ENCODE measurements at places on chromosomes 3 and 15. TPM values are rescaled to one million over a fixed set of nuclear protein-coding genes. Genes with fewer than 3 reads are reported as not detected.

DNA sequence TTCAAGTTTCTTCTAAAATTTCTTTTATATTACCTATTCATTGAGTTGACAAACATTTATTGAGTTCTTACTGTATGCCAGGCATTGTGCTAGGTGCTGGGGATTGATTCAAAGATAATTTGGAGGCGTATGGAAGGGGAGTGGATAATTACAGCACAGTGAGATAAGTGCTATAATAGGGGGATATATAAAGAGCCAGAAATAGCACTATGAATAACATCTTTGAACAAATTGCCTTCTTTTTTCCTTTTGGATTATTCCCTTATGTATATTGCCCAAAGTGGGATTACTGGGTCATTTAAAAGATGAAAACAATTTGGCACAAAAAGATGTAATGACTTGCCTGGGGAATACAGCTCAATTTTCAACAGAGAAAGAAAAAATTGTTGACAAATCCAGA lies 64.6 kb downstream of the LPP start:
- no peak for DNase-seq

Gene PLA2G4E
- not detected for total RNA-seq

Gene ZPLD1
- total RNA-seq: not detected

Gene ZNF35
- total RNA-seq: 24.0 TPM

DNA sequence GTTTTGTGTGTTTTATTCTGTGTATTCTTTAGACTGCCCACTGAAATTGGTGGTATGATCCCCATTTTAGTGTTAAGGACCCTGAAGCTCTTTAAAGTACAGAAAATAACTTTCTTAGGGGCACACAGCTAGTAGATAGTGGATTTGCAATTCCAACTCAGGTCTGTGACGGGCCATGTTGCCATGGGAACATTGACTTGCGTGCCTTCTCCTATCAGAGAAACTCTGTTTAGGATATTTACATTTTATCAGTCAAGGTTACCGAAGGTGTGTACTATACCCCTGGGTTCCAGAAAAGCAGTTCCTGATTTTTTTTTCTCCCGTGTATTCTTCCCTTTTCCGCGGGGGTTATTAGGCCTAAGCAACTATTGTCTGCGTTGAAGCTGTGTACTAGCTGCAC lies 19.4 kb downstream of the MYZAP start:
- DNase-seq: no peak

DNA sequence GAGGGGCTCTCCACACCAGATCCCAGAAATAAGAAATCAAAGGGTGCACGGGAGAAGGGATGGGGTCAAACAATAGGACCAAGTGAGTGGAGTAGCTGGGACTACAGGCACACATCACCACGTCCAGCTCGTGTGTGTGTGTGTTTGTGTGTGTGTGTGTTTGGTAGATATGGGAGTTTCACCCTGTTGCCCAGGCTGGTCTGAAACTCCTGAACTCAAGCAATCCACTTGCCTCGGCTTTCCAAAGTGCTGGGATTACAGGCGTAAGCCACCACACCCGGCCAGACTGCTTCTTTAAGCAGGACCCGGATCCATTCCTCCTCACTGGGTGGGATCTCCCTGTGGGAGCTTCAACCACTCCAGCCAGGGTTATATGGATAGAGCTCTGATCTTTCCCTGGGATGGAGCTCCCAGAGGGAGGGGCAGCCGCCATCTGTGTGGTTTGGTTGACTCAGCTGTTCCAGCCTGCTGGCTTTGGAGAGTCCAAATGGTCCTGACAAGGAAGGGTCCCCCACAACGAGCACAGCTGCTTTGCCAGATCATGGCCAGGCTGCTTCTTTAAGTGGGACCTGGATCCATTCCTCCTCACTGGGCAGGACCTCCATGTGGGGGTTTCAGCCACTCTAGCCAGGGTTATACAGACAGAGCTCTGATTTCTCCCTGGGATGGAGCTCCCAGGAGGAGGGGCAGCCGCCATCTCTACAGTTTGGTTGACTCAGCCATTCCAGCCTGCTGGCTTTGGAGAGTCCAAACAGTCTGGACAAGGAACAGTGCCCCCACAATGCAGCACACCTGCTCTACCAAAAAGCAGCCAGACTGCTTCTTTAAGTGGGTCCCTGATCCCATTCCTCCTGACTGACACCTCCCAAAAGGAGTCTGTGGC lies 9.1 kb upstream of the AVEN start:
- no peak for DNase-seq

DNA sequence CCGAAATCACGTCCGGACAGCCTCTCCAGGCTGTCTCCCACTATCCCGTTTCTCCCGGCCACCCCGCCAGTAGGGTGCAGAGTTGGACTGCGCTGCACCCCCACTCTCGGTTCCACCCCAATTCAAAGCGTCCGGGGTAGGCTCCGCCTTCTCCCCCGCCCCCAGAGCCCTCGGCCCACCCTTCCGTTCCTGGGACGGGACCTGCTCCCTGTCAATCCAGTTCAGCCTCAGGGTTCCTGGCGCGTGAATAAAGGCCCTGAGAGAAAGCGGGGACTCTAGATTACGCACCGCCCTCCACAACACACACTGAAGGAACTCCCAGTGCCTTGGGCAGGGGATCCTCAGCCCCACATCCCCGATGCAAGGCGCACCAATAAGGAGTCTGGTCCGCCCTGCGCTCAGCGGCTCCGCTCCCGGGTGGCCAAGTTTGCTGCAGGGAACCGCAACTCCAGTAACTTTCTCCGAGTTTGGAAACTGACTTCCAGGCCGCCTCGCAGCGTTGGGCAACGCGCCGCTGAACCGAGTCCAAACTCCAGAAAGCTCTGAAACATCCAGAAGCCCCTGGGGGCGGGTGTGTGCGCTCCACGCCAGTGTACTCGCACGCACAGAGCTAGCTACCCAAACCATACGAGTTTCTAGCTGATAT lies 1.9 kb downstream of the ADAMTS9 start:
- DNase-seq: peak; percentile 70

DNA sequence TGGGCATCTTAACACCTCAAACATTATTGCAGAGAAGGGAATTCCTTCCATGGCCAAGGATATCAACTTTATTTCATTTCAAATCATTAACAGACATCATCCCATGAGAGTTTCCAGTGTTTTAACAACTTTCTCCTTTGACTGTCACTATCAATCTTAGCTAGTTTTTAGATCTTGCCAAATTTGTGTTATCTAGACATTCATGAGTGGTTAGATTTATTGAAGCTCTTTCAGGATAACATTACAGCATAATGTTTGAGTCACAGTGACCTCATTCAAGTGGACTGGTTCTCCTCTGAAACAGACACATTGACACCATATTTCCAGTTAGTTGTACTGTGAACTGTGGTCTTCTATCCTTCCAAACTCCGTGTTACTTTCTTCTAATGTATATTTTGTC lies 8.6 kb upstream of the TNFAIP8L3 start:
- DNase-seq: no peak

DNA sequence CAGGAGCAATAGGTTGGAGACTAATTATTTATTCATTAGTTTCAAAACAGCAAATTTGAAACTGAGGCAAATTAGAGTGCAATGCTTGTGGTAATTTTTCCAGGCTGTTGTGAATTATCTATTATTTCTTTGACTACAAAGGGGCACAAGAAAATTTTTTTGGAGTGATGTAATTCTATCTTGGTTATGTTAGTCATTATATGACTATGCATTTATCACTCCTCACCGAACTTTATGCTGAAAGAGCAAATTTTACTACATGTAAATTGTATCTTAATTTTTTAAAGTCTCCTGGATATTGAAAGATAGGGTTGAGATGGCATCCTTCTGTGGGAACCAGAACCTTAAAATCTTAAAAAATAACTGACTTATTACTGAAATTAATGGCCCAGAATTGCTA lies 320.0 kb upstream of the ROBO1 start:
- DNase-seq: no peak

Gene PLAAT1
- 1.7 TPM for total RNA-seq

Gene AGBL1
- total RNA-seq: not detected

GRCh38 chr15:78050826-78051225 lies 26.7 kb downstream of the TBC1D2B start:
- no peak for DNase-seq

DNA sequence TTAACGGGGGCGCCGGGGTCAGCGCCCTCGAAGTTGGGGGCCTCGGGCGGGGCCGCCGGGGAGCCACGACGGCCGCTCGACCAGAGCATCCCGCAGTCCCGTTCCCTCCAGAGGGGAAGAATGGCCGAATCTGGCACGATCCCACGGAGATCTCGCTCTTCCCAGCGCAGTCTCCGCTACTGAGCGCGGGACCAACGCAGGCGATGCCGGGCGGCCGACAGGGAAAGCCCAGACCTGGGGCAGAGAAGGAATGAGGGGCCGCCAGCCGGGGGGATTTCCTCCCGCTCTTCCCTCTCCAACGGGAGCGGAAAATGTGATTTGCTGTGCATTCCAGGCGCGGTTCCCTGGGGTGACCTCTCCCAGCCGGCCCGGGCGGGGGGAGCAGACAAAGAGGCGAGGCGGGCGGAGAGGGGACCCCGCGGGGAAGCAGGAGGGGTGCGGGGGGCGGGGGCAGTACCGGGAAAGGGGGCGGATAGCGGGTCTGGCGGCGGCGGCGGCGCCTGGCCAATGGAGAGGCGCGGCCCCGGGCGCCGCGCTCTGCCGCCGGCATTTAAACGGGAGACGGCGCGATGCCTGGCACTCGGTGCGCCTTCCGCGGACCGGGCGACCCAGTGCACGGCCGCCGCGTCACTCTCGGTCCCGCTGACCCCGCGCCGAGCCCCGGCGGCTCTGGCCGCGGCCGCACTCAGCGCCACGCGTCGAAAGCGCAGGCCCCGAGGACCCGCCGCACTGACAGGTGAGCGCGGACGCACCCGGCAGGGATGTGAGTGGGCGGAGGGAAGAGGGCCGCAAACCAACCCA lies at the start of gene GREM1:
Gene GREM1 (plus strand): TSS at position 579 of the 801 bp plus-strand sequence. CDS start 12,687 bp downstream, outside the sequence.
- DNase-seq: peak; percentile 30

DNA sequence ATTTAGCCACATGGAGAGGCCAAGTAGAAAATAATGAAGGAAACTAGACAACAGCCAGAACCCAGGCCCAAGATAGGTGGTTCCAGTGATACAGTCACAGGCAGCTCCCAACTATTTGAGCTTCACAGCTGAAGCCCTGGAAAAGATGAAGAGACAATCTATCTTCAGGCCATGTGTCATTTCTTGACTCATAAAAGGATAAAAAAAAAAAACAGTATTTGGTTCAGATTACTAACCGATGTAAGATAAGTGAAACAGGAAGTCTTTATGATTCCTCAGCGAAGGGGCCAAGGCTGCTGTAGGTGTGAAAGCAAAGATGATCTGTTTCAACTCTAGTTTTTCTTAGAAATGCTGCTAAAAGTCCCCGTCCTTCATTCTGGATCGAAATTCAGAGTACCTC lies 394.6 kb downstream of the ZNF385D start:
- DNase-seq: no peak

- DNase-seq: no peak
Observed at GRCh38 chr3:29214009-29214658, 66.7 kb upstream of the RBMS3 start.

DNA sequence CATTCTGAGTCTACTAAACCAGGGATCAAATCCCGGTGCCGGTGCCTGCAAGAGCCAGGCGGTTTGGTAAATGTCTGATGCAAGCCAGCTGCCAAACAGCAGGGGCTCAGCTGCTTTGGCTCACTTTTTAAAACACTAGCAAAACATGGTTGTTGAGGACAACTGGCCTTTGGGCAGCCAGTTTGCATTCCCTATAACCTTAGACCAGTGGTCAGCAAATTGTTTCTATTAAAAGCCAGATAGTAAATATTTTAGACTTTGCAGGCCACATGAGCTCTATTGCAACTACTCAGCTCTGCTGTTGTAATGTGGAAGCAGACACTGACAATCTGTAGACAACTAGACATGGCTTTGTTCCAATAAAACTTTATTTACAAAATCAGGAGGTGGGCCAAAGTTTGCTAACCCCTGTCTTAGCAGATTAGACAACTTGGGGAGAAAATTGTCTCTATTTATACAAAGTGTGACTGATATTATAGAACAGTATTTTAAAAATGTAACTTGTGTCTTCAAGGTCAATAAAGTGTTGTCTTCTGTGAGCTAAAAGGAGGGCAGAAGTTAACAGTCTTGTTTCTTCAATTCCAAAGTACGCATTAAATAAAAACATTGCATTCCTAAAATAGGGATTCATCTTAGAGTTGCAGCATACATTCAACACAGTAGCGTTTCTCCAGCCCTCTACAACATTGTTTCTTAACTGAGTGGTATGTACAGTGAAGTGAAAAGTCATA lies 67.6 kb downstream of the SSUH2 start:
- no peak for DNase-seq

GRCh38 chr3:100073714-100074307 lies 40.5 kb downstream of the FILIP1L start:
- DNase-seq: no peak

Gene SNTN
- total RNA-seq: not detected

Gene GOLGA8J
- not detected for total RNA-seq

Gene NR1I2
- 0.07 TPM for total RNA-seq

Gene SCAMP5
- 23.5 TPM for total RNA-seq

DNA sequence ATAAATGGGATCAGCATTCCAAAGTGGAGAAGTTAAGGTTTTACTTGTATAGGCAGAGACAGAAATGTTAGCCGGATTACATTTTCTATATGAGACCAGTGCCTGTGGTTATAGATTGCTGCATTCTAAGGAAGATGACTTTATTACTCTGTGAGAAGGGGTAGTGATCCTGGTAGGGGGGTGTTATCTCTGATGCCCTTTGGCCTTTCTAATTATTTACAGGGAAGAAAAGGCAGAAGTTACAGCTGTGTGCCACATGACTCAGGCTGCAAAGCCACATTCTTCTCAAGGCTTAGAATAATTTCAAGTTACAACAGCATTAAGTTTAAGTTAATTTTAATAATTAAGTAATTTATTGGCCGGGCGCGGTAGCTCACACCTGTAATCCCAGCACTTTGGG lies 2.2 kb upstream of the TMC3 start:
- no peak for DNase-seq

DNA sequence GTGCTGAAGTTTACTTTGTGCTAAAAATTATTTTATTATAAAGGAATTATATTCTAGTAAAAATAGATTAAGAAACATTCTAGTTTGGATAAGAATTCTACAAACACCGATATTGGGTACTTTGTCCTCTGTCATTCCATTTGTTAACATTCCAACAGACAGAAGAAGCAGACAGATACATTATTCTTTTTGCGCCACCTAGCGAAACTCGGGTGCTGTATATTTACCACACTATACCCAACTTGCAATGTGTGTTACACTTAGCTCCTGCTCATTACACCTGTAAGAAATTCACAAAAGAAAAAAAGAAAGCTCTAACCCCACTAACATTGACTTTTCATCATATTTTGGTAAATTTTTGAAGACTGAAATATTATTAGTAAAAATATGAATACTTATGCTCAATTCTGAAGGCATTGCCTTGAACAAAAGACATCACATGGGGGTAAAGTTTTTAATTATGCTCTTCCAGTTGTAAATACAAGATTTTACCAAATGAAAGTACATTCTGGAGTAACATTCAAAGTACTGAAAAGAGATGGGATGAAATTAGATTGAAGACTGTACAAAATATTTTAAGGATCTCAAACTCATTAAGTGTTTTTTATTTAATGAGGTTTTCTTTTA lies 136.5 kb upstream of the MLF1 start:
- DNase-seq: peak; percentile 43

DNA sequence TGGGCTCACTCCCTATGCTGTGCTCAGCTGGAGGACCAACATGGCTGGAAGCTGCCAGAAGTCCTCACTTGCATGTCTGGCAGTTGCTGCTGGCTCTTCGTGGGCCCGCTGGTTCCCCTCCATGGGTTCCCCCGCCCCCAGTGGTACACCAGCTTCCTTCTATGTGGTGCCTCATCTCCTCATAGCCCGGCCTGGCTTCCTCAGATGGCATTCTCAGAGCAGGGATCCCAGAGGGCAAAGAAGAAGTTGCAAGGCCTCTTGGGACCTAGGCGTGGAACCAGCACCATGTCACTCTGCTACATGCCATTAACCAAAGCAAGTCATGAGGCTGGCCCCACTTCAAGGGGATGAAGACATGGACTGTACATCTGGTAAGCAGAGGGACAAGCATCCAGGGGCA lies 2.9 kb upstream of the CFAP92 start:
- DNase-seq: no peak

Gene VILL
- 16.4 TPM for total RNA-seq
